PC-3 (cell line): ENCODE measurements at places on chromosomes 12 and 14.
A peak's percentile ranks its signal among the peaks of the same experiment; 100 is the strongest.

DNA sequence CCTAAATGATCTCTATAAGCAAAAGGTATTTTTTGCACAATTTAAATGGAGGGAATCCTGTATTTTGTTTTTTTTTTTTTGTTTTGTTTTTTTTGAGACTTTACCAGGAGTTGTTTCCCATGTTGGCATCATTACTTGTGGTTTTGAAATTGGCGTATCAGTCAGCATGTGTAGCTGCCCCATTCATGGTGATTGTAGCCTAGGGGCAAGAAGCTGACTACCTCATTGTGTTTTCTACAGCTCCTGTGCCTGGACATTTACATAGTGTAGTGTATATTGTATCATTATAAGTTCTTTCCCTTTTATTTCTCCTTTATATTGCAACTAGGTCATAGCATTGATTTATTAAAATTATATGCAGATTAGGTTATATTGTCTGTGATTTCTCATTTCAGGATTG lies 24.5 kb downstream of the SAMD4A start:
- no peak overlapping the region for H3K4me3 ChIP-seq
- 0 out of 2 replicates have a peak, but pooled peaks cover 2% of the 10 kb centered on the region for H3K36me3 ChIP-seq
- H3K27ac ChIP-seq = peak overlapping the region; percentile 21
- peaks cover 60% of the 10 kb centered on the region for H3K4me1 ChIP-seq
- DNase-seq = peak; percentile 93
- H3K27me3 ChIP-seq = no peaks in the 10 kb centered on the region

GRCh38 chr12:113049976-113050742 lies 6.4 kb upstream of the DTX1 start:
- DNase-seq = peak; percentile 36
- H3K4me3 ChIP-seq = no peak overlapping the region
- no peaks in the 10 kb centered on the region for H3K36me3 ChIP-seq
- H3K27ac ChIP-seq = no peak overlapping the region
- H3K4me1 ChIP-seq = no peaks in the 10 kb centered on the region

DNA sequence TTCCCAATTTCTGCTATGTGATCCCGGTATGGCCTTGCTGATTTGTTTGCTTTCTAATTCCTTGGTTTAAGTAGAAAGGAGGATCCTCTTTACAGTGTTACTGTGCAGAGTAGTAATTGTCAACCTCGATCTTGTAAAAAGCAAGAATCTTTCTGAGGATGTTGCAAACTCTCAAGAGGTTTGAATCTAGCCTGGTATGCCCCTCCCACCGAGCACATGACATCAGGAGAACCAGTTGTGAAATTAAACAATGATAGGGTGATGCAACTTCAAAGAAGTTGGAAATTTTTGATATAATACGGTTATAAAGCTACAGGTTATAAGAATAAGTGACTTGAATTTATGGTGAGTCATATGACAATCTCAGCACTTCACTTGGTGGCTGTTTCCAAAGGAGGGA lies 35.0 kb upstream of the FUT8 start:
- H3K27ac ChIP-seq = no peak overlapping the region
- no peaks in the 10 kb centered on the region for H3K27me3 ChIP-seq
- no peaks in the 10 kb centered on the region for H3K36me3 ChIP-seq
- DNase-seq = no peak

- H3K4me1 ChIP-seq = peaks cover 19% of the 10 kb centered on the region
- peak overlapping the region; percentile 71 for H3K27ac ChIP-seq
- no peaks in the 10 kb centered on the region for H3K27me3 ChIP-seq
- no peak overlapping the region for H3K4me3 ChIP-seq
- no peak for DNase-seq
- peaks cover 24% of the 10 kb centered on the region for H3K36me3 ChIP-seq
Measured at GRCh38 chr14:90408713-90409112, 11.9 kb downstream of the CALM1 start.

GRCh38 chr12:108858311-108859074 lies 1.1 kb upstream of the SSH1 start:
- H3K27ac ChIP-seq = no peak overlapping the region
- H3K36me3 ChIP-seq = no peaks in the 10 kb centered on the region
- no peaks in the 10 kb centered on the region for H3K27me3 ChIP-seq
- DNase-seq = no peak
- peak overlapping the region; percentile 63 for H3K4me3 ChIP-seq

GRCh38 chr12:122381021-122381420 lies 41.4 kb downstream of the CLIP1 start:
- no peak for DNase-seq
- H3K4me3 ChIP-seq = no peak overlapping the region
- peaks cover 27% of the 10 kb centered on the region for H3K36me3 ChIP-seq
- no peak overlapping the region for H3K27ac ChIP-seq
